ENCODE measurements at places on chromosomes 4 and X.

DNA sequence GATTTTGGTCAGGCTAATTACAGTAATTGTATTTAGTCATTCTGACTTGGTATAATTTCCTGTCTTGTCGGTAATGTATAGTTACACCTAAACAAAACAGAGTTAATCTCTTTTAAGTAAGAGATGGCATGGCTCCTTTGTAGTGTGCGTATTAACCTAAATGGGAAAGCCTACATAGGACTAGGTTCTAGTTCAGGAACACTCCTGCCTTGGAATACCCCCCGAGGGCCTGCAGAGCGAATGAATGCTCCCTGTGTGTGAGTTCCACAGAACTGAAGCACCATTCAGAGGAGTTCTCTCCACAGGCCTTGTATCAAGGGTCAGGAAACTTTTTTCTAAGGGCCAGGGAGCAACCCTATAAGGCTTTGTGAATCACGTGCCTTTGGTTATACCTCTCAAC is 44.9 kb upstream of the STIM2 start:
- DNase-seq, result no peak

GRCh38 chr4:2537011-2537830 is 774 bp downstream of the FAM193A start:
- peak; percentile 46 for DNase-seq

- DNase-seq, result no peak
These were observed 16.5 kb downstream of the MCF2 start for GRCh38 chrX:139691493-139691842.

DNA sequence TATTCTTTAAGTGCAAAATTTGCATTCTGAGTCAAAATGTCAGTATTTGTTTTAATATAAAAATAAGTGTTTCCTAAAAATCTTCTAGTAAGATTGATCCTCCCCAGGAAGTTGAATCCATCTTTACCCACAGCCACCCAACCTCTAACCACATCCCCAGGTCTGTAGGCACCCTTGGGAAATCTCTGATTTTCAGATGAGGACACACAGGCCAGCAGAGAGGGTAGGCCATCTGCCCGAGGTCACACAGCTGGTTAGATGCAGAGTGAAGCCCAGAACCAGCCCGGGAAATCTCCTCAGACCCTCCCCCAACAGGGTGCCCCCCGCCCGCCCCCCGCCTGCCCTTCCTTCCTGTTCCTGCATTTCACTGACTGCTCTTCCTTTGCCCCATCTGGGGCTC is 277.5 kb downstream of the FBXW7 start:
- no peak for DNase-seq

DNA sequence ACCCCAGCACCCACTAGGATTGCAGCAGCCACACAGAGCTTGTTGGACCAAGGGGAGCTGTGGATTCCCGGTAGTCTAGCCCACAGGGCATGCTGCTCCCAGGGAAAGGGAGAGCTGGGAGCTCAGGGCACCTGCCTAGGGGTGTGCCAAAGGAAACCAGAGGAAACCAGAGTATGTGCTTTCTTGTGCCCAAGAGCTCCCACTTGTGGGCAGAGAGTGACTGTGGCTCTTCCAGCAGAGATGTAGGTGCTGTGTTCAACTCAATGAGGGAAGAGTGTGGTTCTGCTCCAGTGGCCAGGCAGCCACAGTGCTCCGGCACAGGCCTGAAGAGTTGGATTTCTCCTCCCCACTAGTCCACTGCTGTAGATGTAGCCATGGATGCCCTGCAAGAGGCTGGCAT is 1050.0 kb upstream of the INTU start:
- DNase-seq, result no peak

GRCh38 chr4:77014256-77014655 is 61.5 kb downstream of the CCNI start:
- no peak for DNase-seq

GRCh38 chr4:24650849-24651640 is 66.7 kb upstream of the DHX15 start:
- peak; percentile 34 for DNase-seq

- no peak for DNase-seq
These were observed 62.4 kb upstream of the UGT2B15 start for GRCh38 chr4:68732653-68733466.

DNA sequence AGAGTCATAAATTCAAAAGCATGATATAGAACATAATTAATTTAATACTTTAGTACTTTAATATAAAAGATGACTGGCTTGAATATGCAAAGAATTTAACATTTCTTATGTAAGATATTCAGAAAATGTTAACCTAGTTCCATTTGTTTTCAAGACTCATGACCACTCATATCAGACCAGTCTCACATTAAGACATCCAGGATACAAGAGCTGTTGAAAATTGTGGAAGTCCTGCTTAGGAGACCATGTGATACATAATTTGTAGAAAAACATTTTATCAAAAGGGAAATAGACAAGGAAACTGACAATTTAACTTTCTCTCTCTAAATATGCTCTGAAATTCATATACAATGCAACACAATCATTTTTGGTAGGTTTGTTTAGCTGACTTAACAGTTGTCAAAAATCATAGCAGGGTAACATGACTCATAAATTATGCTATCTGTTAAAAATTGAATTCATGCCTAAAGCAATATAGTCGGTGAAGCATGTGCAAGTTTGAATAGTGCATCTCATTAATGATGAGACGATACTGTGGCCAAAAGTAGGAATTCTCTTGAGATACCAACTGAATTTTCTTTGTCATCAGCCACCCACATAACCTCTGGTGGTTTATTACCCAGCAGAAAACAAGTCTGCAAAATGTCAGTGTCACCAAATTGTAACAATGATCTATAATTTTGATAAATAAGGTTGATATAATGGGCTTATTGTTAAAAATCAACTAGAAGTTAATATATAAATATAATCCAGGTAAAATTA is 211.4 kb downstream of the GASK1B start:
- DNase-seq, result no peak

GRCh38 chr4:43425206-43425605 is 532.7 kb downstream of the GRXCR1 start:
- no peak for DNase-seq

DNA sequence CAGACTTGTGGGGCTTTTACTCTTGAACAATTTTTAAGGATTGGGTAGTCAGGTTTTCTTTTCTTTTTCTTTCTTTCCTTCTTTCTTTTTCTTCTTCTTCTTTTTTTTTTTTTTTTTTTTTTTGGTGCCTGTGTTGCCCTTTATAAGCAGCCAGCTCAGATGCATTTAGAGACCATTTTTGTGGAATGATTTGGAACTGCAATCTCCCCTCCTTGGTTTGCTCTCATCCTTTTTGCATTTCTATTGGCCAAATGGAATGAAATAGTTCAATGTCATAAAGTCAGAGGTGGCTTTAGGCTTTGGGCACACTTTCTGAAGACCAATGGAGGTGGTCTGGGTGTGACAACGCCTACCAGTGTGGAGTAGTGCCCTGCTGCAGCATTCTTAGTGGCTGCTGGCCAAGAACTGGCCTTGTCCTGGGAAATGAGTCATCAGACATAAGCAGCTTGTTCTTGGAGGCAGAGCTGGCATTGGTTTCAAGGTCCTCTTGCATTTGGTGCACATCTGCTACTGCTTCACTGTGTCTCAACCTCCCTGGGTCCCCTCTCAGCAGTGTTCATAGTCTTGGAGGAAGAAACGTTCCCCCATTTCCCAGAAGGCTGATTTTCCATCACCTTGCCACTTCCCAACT is 84.5 kb downstream of the CT47B1 start:
- DNase-seq, result peak; percentile 24

DNA sequence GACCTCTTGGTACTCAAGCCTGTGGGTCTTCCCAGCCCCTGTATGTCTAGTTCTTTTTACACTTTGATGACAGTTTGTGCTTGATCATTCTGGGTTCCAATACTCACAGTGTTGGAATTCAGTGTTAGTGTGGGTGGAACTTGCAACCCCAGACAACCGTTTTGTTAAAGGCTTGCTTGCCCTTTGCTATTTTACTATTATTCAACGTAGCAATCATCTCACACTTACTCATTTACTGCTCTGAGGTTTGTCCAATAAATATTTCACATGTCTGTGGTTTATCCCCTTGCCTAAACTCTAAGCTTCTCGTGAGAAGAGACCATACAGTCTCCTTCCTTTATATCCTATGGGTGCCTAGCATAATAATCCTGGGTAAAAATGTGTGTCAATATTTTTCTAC is 15.3 kb downstream of the CCNG2 start:
- DNase-seq, result no peak

- DNase-seq, result no peak
These were observed 95.8 kb downstream of the GEMIN8 start for GRCh38 chrX:13933851-13934250.

DNA sequence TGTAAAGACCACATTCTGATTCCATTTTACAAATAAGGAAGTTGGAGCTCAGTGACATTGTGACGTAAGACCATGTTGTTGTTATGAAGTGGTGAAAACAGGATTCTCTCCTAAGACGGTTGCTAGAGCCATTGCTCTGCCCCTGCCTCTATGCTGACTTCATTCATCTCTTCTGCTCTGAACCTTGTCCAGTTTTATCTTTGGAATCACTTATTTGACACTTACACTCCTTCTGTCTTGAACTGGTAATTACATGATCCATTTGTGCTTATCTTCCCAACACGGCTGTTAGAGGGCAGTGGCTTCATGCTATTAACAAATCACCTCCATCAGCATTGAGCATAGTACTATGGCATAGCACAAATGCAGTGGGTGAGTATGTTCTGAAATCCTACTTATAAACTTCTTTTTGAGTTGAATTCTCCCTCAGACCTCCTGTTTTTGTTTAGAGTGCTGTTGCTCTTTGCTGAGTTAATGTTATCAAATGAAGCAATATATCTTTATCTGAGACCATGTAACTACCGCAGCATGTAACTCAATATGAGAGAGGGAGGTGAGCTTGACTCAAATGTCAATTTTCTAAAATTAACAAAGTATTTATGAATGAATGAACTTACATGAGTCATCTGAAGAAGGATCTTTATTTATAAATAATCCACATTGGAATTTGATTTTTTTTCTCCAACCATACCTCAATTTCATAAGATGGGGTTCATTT is 177.8 kb downstream of the RASL11B start:
- peak; percentile 28 for DNase-seq

DNA sequence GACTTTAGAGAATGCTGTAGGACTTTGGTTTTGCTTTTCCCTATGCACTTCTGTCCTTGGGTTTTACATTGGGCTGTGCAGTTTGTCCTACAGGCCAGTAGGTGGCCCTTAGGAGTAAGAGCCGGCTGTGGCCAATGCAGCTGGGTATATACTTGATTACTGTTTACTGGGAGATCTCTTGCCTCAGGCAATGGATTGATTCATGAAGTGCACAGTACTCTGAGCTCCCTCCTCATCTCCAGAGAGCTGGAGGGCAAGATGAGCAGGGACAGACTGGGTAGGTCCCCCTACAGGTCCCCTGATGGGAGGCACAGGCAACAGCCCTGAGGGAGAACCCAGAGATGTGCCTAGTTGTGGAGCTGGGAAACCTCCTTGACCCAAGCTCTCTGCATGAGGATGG is 103.8 kb upstream of the QRFPR start:
- peak; percentile 56 for DNase-seq

- no peak for DNase-seq
These were observed 66.6 kb downstream of the ENOX2 start for GRCh38 chrX:130836447-130836846.

GRCh38 chr4:74335341-74336021 is 27.2 kb downstream of the EPGN start:
- DNase-seq, result peak; percentile 57

- DNase-seq, result peak; percentile 35
These were observed 45.7 kb downstream of the ARHGAP10 start for GRCh38 chr4:147777456-147778091.

- no peak for DNase-seq
These were observed 175.9 kb downstream of the FBXW7 start for GRCh38 chr4:152360045-152360410.

GRCh38 chr4:41885456-41885855 is 49.8 kb upstream of the TMEM33 start:
- no peak for DNase-seq

- no peak for DNase-seq
These were observed 12.0 kb downstream of the CYP4V2 start for GRCh38 chr4:186203406-186203805.

DNA sequence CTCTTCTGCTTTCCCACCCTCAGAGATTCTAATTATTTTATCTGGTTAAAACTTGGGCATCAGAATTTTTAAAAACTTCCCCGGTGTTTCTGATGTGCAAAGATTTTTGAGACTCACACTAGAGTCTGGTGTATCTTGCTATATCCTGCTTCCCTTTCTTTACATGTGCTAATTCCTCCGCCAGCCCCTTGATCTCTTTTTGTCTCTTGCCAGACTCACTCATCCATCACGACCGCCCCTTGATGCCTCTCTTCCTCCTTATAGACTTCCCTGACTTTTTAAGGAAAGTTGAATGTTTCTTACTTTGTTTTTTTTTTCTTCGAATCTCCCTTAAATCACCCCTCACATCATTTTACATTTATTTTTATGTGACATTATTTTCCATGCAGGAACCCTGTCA is 274.9 kb upstream of the PITX2 start:
- DNase-seq, result no peak

GRCh38 chr4:8009097-8009496 is 69.4 kb upstream of the AFAP1 start:
- no peak for DNase-seq

DNA sequence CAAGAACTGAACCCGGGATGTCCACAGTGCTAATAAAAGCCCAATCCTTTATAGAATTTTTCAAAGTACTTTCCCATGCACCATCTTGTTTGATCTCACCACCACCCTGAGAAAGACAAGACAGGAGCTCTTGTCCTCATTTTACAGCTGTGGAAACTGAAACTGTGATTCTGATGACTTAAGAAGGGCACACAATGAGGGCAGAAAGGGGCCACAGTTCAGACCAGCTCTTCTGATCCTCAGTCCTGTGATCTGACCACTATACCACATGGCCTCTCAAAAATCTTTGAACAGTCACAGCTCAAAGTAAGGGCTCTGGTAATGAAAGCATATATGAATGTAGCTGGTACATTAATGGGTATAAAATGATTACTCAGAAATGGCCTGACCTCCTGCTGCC is 127.3 kb upstream of the CPEB2 start:
- DNase-seq, result peak; percentile 72

DNA sequence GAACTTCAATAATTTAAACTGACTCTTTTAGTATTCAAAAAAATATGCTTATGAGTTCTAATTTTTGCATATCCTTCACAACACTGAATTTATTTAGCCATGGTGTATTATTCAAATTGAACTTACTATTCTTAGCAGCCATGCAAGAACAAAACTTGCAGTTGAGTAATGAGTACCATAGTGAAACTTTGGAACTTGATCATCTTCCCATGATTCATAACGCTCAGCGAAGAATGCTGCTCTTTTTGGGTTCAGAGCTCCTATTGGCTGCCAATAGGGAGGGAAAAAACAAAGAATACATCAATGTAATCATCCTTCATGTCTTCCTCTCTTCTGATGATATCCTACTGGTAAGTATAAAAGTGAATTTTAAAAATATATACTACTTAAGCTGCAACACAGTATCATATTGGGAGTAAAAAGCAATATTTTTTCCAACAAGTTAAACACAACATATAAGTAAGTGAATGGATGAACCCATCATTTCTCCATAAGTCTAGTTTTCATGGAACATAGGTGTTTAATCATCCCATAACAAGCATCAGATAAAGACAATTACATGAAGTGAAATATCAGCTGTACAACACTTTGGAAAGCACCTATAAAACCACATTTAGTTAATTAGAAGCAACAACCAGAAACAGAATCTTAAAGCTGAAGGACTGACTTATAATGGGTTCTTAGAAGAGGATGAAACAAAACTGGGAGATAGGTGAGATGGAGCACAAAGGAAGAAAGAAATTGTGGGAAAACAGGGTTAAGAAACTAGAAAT is 145.2 kb upstream of the MAB21L2 start:
- no peak for DNase-seq

- no peak for DNase-seq
These were observed 125.5 kb upstream of the MBNL3 start for GRCh38 chrX:132614297-132614696.

GRCh38 chrX:149711545-149712236 is at the start of gene MAGEA11:
Gene MAGEA11, plus strand, starts transcription at chrX:149712060. Its CDS starts 1,100 bp downstream, at chrX:149713160.
- DNase-seq, result no peak

Measured in suppressor macrophage treated with lipopolysaccharide for 4 hours (primary cell).